ENCODE measurements at places on chromosomes 7 and 10. TPM values are rescaled to one million over a fixed set of nuclear protein-coding genes. Genes with fewer than 3 reads are reported as not detected.

TMEM225B gene
- not detected for total RNA-seq

ZNF316 gene
- total RNA-seq: 17.7 TPM

GJD4 gene
- not detected for total RNA-seq

ELAPOR2 gene
- total RNA-seq: 3.9 TPM

SPDYE6 gene
- not detected for total RNA-seq

SFTPA1 gene
- total RNA-seq: not detected

KCTD7 gene
- total RNA-seq: 10.8 TPM

GRM3 gene
- not detected for total RNA-seq

ADAP1 gene
- 8.4 TPM for total RNA-seq

SPDYE11 gene
- total RNA-seq: not detected

SUPV3L1 gene
- total RNA-seq: 36.8 TPM

RHOBTB1 gene
- total RNA-seq: 16.6 TPM

TMEM270 gene
- total RNA-seq: not detected

KLF14 gene
- 0.11 TPM for total RNA-seq

ASAH2 gene
- not detected for total RNA-seq

SLC39A12 gene
- not detected for total RNA-seq

INMT gene
- total RNA-seq: 49.5 TPM

TAS2R41 gene
- not detected for total RNA-seq

GPR15LG gene
- not detected for total RNA-seq

VSTM4 gene
- total RNA-seq: 21.1 TPM

CALN1 gene
- total RNA-seq: not detected

UBE2D1 gene
- total RNA-seq: 56.0 TPM

BAMBI gene
- total RNA-seq: 15.4 TPM

DOCK1 gene
- total RNA-seq: 16.8 TPM

GIMAP4 gene
- total RNA-seq: 31.2 TPM

SLC13A1 gene
- not detected for total RNA-seq

POMZP3 gene
- 7.8 TPM for total RNA-seq

PON1 gene
- total RNA-seq: not detected

WAPL gene
- 21.9 TPM for total RNA-seq

SFMBT2 gene
- 11.0 TPM for total RNA-seq

RELN gene
- total RNA-seq: 0.44 TPM

OR6B1 gene
- total RNA-seq: not detected

PLCE1 gene
- 11.2 TPM for total RNA-seq

ITPRID1 gene
- total RNA-seq: not detected

THSD7A gene
- 1.6 TPM for total RNA-seq

TAC1 gene
- not detected for total RNA-seq

Measured in left ventricle myocardium inferior (tissue), 1 donor.